ENCODE measurements at places on chromosomes 7 and 10.

DNA sequence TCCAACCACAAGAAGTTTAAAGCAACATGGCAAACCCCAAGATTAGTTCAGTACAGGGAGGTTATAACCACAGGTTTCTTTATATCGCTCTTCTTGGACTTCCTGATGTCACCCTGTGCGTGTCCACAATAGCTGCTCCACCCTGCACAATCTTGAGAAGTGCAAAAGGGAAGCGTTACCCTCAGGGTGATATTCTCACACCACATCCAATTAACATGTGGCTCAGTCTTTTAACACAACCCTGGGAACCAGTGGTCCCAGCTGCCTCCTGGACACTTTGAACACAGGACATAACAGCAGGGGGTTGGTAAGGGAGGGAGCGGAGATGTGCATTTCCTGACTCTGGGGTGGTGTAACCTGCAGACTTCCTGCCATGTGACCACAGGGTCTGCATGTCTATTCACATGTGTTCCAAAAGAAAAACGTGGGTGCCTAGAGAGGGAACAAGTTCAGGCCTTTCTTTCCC, 64.6 kb downstream of the GSAP start:
- no peak for DNase-seq

DNA sequence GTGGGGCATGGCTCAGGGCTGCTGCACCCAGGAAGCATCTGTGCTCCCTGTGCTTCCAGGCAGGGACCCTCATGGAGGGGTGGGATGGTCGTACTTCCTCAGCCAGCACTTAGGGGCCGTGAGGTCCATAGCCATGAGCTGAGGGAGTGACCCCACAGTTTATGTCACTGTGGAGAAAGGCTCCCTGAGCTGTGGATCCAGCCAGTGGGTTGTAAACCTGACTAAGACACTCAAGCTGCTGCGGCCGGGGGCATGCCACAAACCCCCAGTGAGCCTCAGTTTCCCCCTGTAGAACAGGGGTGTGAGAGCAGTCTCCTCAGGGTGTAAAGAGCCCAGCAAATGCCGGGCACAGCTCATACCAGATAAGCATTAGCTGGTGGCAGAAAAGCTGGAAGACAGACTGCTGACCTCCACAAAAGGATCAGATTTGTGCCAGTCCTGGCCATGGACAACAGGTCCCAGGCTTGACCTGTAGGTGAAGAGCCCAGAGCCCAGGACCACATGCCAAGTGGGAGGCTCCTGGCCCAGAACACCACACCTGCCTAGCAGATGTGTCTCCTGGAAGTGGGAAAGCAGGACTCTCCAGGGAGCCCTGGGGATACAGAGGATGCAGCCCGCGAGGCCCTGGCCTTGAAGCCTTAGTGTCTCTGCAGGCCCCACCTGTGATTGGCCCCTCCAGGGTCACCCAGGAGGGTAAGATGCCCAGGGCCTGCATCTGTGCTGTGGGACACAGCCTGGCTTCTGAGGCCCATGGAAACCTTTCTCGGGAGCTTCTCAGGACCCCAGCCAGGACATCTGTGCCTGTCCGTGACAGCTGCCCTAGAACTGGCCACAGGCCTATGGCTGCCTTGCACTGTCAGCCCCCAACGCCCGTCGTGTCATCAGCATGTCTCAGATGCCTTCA, 78.1 kb upstream of the RET start:
- DNase-seq: no peak

DNA sequence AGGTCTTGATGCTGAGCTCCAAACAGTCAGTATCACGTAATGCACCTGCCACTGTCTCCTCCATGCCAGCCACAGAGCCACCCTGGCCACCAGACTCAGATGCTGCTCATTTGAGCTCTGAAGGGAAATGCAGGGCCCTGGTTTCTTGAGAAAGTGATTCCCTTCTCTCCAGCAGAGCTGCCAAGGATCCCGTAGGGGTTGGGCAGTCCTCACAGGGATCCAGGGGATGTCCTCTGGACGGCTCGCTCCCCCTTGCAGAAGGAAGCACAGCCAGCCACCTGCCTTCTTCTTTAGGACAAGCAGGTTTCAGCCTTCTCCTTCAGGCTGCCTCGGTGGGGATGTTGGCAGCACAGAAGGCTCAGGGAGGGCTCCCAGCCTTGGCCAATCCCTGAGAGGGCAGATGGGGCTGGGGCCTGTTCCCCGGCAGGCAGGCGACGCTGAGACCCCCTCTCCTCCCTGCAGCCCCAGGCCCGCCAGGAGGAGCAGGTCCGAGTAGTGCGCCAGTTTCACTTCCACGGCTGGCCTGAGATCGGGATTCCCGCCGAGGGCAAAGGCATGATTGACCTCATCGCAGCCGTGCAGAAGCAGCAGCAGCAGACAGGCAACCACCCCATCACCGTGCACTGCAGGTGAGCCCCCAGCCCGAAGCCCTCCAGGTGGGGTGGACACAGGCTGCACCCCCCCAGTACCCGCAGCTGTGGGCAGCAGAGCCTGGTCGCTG, 48.9 kb downstream of the MKI67 start:
- no peak for DNase-seq

DNA sequence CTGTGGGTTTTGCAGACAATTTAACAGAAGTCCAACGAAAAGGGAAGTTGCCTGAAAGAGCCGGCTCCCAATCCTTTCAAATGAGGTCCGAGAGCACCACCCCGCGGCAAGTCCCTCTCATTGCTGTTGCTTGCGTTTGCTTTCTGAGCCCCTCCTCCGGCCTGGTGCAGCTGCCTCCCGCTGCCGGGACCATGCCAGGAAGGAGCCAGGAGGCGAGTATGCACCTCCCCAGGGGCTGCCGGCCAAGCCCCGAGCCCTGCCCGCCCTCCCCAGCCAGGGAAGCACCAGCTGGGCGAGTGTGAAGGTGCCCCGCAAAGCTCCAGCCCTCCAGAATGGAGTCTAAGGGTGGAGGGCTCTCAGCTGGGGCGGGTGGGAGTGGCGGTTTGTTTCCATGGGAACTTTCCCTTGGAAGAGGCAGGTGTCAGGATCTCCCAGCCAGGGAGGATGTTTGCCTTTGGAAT, 25.8 kb upstream of the PPP2R2D start:
- peak; percentile 76 for DNase-seq

GRCh38 chr7:41763626-41764025, 60.7 kb upstream of the INHBA start:
- DNase-seq: no peak

DNA sequence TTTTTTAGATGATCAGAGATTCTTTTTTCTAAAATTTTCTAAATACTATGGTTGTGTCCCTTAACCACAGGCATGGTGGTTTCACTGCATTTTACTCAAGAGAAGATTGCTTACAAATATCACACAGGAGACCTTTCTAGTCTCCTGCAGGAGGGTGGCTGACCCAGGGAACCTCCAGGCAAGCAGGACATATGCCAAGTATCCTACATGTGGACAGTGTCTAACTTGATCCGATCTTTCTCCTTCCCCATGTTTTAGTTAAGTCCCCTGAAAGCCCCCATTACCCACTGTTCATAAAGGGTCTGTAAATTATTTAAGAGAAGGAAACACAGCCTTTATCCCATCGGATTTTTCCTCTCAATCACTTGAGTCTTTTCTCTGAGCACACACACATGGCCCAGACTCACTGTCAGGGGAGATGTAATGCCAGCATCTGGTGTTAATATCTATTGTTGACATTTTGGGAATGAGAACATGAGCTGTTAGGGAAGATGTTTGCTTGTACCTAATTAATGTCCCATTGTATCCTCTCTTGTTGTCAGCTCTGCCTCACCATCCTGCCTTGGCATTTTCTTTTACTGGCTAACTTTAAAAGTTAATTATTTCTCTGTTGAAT, 755.2 kb downstream of the AUTS2 start:
- DNase-seq: no peak

DNA sequence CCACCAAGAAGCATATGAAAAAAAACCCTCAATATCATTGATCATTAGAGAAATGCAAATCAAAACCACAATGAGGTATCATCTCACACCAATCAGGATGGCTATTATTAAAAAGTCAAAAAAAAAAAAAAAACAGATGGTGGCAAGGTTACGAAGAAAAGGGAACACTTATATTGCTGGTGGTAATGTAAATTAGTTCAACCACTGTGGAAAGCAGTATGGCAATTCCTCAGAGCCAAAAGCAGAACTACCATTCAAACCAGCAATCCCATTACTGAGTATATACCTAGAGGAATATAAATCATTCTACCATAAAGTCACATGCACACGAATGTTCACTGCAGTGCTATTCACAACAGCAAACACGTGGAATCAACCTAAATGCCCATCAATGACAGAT, 46.0 kb downstream of the CNOT4 start:
- DNase-seq: no peak

DNA sequence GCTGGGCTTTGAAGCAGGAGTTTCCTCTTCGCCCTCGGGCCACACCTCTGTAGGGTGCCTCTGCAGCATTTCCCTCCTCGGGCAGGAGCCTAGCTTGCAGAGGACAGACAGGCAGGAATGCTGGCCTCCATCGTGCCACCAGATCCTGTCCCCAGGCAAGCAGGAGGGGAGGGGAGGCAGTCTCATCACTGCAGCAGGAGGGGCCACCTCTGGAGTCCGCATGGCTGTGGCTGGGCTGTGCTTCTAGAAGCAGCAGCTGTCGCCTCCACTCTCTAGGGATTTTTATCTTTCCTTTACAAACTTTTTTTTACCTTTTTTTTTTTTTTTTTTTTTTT, 181.4 kb downstream of the CUX1 start:
- DNase-seq: no peak

DNA sequence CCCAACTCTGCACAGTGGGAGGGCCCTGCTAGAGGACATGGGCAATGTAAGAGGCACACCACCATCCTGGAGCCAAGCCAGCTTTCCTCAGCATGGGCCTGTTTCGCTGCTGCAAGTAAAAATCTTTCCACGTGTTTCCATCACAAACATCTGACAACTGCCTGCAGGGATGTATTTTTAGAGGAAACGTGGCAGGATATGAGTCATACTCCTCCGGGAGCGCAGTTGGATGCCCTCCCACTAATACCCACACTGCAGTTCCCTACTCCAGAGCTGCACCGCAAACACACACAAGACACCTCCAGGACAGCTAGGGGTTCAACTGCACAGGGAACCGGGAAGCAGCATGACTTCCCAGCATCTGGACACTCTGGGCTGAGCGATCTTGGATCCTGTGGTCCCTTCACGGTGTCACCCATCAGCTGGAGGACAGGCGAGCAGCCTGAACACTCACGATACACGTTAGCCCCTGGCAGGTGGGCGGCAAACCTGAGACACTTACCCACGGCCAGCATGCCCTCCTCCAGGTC, 26.1 kb downstream of the PLAC9 start:
- DNase-seq: no peak

- DNase-seq: no peak
Observed at GRCh38 chr7:2255145-2256139, 13.4 kb downstream of the NUDT1 start.

GRCh38 chr7:148151778-148152177, 438.8 kb upstream of the C7orf33 start:
- DNase-seq: no peak

GRCh38 chr7:108515630-108516029, 10.3 kb downstream of the PNPLA8 start:
- DNase-seq: no peak

DNA sequence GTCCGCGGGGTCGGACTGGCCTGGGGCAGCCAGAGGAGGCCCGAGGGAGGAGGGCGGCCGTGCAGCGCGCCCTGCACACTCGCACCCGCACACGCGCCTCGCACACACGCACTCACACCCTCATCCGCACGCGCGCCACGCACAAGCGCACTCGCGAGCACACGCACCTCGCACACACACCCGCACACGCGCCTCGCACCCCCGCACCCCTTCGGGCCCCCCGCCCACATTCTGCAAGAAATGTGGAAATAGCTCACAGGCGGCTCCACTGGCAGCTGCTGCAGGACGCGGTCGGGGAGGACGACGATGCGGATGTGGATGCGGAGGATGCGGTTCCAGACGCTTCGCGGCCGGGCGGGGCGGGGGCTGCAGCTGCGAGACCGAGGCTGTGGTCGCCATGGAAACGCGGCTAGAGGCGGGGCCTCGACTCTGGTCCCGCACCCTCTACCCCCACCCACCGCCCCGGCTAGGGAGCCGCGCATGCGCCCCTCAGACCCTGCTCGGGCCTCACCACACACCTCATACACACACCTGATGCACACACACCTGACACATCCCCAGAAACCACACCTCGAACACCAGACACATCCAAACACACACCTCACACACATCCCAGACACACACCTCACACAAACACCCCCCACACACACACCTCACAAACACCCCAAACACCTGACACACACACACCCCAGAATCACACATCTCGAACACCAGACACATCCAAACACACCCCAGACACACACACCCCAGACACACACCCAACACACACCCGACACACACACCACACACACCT, at the start of gene CALY:
CALY (minus strand) TSS at position 320 of the 793 bp plus-strand sequence. CDS start 7,907 bp downstream, outside the sequence.
- peak; percentile 65 for DNase-seq

GRCh38 chr7:135808206-135808605, 59.6 kb upstream of the FAM180A start:
- DNase-seq: no peak

DNA sequence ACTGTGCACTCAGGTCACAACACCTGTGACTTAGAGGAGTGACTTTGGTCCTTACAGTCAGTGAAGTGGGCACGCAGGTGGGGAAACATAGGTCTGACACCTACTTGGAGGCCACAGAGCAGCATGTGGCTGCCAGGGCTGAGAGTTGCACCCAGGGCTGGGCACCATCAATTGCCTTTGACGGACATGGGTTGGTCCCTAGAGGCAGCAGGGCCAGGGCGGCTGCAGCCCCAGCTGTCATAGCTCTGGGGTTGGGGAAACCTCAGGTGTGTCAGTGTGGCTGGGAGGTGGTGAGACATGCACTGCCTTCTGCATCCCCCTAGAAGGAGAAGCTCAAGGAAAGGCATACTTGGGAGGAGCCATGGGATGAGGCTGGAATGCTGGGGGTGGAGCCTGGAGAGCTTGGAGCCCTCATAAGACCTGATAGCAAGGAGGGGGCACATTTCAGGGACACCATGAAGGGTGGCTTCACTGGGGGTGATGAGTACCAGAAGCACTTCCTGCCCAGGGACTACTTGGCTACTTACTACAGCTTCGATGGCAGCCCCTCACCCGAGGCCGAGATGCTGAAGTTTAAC, at the start of gene INMT:
INMT (plus strand) TSS at position 440 of the 578 bp plus-strand sequence; CDS start at position 456, 16 bp downstream.
- DNase-seq: no peak

GRCh38 chr7:80679921-80680907, 41.8 kb downstream of the CD36 start:
- no peak for DNase-seq

DNA sequence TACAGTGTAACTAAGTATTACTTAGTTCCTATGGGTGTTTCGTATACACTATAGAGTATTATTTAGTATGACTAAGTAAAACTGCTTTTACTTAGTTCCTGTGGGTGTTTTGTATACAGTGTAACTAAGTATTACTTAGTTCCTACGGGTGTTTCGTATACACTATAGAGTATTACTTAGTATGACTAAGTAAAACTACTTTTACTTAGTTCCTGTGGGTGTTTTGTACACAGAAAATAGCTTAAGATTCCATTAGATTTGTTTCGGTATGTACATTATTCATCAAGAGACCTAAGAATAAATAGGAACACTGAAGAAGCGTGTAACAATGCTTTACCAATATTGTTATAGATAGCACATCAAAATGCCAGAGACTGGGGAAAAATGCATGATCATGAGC, 25.0 kb downstream of the IGF2BP3 start:
- no peak for DNase-seq

- no peak for DNase-seq
Observed at GRCh38 chr10:105952153-105952552, 1212.4 kb downstream of the SORCS1 start.

- DNase-seq: no peak
Observed at GRCh38 chr10:26977635-26978034, 116.9 kb upstream of the ABI1 start.

- no peak for DNase-seq
Observed at GRCh38 chr10:1406132-1406966, 331.0 kb downstream of the ADARB2 start.

- DNase-seq: no peak
Observed at GRCh38 chr10:111079241-111079760, 2.5 kb downstream of the ADRA2A start.
